ENCODE measurements at places on chromosomes 12 and 14.

DNA sequence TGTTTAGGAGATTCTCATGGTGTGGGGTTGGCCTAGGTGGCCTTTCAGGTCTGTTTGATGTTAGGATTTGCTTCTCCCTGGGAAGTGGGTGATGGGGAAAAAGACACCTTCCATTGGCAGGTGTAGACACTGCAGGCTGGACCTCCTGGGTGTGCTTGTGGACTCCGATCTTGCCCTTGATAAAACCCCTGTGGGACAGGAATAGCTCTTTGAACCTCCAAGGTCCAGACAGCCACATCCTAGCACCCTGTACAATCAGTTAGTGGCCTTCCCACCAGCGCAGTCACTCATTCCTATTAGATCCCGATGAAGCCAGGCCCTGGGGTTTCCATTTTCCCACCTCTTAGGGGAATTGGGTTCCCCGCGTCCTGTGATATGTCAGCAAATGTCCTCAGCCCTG, 28.5 kb downstream of the MEG3 start:
- no peak for DNase-seq

- no peak for DNase-seq
These were observed 542.4 kb downstream of the FLRT2 start for GRCh38 chr14:86072116-86072894.

DNA sequence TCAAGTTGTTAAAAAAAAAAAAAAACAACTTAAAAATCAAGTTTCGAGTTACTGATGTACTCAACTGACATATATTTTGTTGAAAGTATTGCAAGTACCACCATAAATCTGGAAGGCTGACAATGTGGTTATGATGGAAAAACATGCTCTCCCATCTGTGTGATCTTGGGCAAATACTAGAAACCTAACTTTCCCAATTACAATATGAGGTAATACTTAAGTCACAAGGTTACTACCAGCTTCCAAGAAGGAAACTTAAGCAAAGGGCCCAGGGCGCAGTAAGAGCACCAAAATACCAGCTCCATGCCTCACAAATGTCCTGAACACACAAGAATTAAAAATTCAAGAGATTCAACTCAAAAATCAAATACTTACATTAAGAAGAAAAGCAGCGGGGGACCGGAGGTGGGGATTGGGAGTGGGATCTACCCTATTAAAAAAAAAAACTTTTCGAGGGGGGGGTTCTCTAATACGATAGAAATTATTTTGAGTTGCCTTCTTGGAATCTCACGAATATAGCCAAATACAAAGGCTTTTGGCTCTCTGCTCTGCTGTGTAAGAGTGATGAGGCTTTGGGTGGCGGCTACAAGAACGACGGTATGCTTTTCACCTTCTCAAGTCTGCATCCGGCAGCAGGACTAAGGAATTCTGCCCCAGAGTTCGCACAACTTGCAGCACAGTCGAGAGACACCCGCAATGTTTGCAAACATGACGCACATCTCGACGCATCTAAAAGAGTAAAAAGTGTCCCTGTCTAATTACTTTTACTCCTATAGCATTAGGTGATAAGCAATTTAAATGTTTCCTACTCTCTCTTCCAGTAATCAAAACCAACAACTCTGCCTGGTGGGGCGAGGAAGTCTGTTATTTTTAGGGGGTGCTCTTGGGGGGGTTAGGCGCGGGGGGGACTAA, 1.1 kb downstream of the SAV1 start:
- DNase-seq, result peak; percentile 74

DNA sequence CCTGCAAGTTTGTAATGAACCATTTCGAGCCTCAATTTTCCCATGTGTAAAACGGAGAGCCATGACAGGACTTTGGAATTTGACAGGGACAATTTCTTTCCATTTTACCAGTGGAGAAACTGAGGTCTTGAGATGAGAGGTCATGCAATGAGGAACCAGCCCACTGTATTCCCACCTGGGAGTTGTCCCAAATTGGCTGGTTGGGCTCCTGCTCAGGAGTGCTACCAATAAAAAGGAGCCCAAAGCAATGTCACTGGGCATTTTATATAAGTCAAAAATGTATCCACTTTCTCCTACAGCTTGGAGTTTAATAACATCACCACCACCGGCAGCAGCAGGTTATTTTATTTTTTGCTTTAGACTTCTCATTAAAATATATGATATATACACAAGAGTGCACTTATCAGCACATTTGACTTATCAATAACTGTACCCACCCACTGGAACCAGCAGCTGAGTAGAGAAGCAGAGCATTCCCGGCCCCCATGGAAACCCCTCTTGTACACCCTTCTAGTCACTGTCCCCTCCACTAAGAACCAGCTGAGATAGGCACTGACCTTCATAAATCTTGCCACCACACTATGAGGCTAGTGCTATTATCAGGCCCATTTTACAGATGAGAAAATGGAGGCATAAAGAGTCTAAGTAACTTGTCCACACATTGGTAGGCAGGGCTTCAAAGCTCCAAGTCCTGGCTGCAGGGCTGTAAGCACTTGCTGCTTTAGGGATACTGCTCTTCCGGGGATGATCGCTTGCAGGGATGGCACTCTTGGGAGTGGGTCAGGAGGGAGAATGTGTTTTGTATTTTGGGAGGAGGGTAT, 25.3 kb upstream of the RBM19 start:
- DNase-seq, result no peak

GRCh38 chr14:72952171-72952570, 25.9 kb downstream of the DCAF4 start:
- no peak for DNase-seq

- no peak for DNase-seq
These were observed 786 bp downstream of the SLC25A47 start for GRCh38 chr14:100323942-100324307.

DNA sequence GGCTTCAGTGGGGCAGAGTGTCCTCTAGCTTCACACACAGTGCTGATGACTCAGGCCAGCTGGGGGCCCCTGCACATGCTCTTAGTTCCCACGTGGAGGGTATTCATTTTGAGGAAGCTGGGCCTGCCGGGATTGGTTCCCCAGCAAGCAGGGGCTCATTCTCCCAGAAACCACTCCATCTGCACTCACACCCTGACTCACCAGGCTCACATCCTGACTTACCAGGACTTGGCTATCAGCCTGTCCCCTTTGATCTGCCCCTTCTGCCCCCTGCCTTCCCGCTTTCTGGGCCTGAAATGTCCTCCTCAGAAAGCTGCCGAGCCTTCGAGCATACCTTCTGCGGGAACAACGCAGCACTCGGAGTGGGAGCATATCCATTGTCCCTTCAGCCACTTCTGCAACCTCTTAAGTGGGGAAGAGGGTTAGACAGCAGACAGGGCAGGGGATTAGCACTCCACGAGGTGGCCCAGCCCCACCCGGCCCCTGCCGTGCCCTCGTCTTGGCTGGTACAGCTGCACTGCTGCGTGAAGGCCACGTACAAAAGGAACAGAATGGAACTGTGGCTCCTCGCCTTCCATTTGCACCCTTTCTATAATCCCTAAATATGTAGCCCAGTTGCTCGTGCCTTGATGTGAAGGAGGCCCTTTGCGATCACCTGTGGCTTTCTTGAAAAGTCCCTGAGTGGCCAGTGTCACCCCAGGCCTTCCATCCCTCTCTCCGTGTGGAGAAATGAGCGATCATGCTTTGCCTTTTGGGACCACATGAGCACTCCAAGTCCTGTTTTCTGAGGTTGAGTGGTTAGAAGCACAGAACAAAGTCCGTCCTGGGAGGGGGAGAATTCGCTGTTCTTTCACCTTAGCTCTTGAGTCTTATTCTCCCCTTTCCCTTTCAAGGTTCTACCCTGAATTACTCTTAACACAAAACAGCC, 26.1 kb downstream of the TPCN1 start:
- DNase-seq, result peak; percentile 62

DNA sequence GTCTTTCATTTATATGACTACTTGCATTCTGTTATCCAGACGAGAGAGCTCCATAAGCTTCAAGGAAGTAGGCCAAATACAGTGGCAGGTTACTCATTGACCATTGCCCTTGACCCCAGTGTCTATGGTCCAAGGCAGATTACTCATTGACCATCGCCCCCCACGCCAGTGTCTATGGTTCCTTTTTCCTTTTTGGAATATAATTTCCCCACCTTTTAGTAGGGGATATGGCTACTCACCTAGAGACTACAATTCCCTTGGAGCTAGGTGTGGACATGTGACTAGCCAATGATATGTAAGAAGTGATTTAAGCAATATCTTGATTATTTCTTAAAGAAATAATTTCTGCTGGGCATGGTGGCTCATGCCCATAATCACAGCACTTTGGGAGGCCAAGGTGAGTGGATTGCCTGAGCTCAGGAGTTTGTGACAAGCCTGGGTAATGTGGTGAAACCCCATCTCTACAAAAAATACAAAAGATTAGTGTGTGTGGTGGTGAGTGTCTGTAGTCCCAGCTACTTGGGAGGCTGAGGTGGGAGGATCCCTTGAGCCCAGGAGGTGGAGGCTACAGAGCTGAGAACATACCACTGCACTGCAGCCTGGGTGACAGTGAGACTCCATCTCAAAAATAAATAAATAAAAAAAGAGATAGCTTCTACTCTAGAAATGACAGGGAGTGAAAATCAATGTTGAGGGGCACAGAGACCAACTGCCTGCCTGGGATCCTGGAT, 32.6 kb downstream of the SIX4 start:
- DNase-seq, result no peak

DNA sequence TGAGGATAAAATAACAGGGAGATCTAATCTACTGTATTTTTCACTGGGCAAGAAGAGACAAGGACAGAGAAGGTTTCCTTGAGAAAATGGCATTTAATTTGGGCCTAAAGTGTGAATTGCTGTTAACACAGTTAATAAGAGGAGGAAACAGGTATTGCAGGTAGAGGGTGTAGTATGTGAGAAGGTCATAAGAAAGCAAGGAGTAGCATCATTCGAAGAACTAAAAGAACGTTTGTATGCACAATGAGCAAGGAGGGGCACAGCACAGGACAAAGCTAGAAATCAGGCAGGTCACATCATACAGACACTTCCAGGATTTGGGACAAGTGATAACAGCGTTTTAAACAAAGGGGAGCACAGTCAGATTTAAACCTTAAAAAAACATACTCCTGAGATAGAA, 85.1 kb upstream of the PLEKHA5 start:
- DNase-seq, result no peak

DNA sequence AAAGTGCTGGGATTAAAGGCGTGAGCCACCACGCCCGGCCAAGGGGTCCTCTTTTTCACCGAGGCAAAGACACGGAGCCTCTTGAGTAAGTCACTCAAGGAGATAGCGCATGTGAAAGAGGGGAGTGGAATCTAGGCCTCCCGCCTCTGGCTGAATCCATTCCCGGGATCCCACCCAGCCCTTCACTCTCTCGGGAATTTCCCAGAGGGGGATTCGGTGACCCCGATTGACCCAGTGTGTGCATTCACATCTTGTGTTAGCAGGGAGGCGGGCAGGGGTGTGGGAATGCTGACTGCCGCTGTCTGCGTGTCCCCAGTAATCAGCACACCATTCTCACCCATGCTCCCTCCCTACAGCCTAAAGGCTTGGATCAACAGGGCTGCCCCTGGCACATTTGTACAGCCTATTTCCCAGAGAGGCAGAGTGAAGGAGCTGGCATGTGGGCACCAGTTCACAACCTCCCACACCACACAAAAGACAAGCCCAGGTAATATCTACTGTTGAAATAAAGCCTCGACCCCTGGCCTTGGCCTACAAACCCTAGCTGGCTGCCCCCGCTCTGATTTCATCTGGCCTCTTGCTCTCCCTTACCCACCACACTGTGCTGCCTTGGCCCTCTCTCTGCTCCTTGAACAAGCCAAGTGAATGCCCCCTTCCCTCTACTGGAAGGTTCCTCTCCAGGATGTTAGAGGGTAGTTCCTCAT, 1.3 kb upstream of the LTBP2 start:
- DNase-seq, result no peak

DNA sequence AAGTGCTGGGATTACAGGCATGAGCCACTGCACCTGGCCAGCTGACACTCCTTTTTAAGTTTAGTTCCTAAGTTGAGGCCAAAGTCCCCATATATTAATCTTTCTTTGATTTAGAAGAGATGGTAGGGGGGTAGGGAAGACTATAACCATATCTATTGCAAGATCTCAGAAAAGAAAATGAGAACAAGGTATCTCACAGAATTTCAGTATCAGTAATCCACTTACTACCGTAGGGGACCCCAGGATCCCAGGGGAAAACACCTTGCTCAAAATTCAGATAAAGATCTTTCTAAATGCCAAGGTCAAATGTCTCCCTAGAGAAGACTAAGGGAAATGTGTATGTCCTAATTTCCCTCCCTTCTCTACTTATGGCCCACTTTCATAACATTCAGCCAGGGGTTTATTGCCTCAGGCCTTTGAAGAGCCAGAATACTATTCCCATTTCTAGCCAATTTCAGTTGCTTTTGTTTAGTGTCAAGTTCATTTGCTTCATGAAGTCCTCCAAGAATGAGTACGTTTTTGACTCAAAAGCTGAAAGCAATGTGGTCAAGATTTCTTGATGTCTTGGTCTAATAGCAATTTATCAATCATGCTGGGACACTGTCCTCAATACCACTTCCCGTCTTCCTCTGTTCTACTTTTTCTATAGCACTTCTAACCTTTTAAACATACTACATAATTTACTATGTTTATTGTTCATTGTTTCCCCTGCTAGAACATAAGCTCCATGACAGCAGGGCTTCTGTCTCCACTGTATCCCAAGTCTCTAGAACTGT, 86.3 kb downstream of the DCAF5 start:
- no peak for DNase-seq

DNA sequence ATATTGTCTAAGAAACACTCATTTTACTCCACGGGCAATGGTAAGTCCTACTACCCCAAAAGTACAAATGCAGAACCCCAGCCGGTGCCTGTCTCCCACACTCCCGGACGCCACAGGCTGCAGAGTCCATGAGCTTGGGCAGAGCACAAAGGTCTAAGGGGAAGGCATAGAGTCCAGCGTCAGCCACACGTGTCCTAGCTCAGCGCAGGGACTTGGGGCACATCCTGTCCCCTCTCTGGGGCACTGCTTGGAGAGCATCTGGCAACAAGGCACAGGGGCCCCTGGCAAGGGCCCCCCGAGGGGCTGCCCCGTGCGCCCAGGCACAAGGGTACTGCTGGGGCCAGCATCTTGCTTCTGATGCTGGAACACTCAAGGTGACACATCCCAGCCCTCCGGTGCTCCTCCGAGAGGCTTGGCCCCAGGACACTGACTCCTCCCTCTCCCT, 58.4 kb downstream of the BCL11B start:
- DNase-seq, result no peak

GRCh38 chr14:77965919-77966435, 166.1 kb downstream of the ADCK1 start:
- peak; percentile 9 for DNase-seq

GRCh38 chr12:71484272-71484905, 44.8 kb downstream of the LGR5 start:
- no peak for DNase-seq

GRCh38 chr14:59093902-59094301, 94.6 kb upstream of the DAAM1 start:
- DNase-seq, result no peak

GRCh38 chr12:106747973-106748436, 26.5 kb upstream of the RIC8B start:
- DNase-seq, result no peak

- DNase-seq, result no peak
These were observed 124.3 kb downstream of the FBXL14 start for GRCh38 chr12:1470051-1470450.

GRCh38 chr12:98416845-98417244, 98.5 kb upstream of the TMPO start:
- DNase-seq, result peak; percentile 68
